ENCODE measurements at places on chromosomes 1 and 21. TPM values are rescaled to one million over a fixed set of nuclear protein-coding genes. Genes with fewer than 3 reads are reported as not detected.

The OR2T29 gene
- polyA plus RNA-seq = not detected

The OR2L3 gene
- polyA plus RNA-seq = not detected

The CSMD2 gene
- not detected for polyA plus RNA-seq

The GRIK1 gene
- polyA plus RNA-seq = not detected

The FOXD3 gene
- polyA plus RNA-seq = not detected

The OR2L8 gene
- polyA plus RNA-seq = not detected

The MIB2 gene
- polyA plus RNA-seq = 22.4 TPM

The BSDC1 gene
- 41.0 TPM for polyA plus RNA-seq

The KCNJ15 gene
- polyA plus RNA-seq = not detected

All from IgD-negative memory B cell (primary cell).